Stimulated activated CD4-positive, alpha-beta T cell treated with anti-CD3 and anti-CD28 coated beads, Interleukin-12 subunit alpha, Interleukin-12 subunit beta, amount 100 ng/mL, for 48 hours (primary cell): ENCODE measurements at places on chromosomes 6 and 20.

GRCh38 chr6:155201461-155202226 lies 62.2 kb upstream of the CLDN20 start:
- no peak for DNase-seq

DNA sequence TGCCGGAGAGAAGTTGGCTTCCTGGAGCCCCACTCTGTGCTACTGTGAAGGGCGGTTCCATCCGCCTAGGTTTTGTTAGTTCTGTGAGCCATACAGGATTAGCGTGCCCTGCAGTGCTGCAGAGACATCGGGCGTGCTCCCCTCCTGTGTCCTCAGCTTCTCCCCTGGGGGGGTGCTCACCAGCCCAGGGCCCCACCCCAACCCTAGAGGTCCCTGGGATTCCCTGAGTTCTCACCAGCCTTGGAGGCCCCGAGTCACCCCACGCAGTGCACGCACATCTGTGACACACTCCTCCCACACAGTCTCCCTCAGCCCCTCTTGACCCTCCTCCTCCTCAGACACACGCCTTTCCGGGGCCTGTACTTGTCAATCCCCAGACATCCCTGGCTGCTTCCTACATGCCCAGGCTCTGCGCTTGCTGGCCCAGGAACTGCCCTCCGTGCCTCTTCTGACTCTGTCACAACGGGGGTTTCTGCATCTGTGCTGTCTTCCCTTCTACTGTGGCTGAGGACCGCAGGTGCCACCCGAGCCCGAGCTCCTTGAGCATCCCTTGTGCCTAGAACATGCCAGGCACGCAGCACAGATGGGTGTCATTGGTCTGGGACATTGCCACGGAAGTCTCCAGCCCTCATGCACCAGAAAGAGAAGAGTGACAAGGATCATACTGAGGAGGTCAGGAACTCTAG lies 123.2 kb upstream of the RPS6KA2 start:
- DNase-seq: no peak

DNA sequence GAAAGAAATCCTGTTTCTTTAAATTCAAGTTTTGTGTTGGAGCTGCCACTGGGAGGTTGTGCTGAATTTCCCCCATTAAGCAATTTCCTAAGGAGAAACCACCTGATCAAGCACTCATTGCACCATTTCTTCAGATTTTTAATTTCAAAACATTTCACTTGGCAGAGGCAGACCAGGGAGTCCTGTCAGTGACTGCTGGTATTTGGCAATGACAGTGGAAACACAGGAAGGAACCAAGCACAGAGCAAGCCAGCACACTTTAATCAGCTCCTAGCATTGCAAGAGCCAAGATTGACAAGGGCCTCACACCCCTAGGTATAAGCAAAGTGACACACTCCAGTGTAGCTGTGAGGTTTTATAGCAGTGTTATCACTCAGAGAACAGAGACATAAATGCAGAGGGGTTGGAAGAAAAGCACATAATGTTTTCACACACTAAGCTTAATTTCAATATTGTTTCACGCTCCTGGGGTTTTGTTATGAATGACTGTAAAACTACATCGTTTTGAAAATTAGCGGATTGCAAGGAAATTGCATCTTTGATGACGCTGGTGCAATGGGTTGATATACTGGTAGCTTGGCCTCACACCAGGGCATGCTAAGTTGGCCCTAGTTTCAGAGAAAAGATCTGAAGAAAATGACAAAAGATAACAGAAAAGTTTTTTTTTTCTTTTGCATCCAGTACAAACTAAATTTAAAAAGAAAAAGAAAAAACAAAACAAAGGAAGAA lies 768.4 kb downstream of the TFAP2A start:
- DNase-seq: no peak

GRCh38 chr20:53803492-53804155 lies 210.0 kb upstream of the ZNF217 start:
- DNase-seq: no peak

- no peak for DNase-seq
Measured at GRCh38 chr20:45341579-45341938, 6.7 kb downstream of the SDC4 start.

DNA sequence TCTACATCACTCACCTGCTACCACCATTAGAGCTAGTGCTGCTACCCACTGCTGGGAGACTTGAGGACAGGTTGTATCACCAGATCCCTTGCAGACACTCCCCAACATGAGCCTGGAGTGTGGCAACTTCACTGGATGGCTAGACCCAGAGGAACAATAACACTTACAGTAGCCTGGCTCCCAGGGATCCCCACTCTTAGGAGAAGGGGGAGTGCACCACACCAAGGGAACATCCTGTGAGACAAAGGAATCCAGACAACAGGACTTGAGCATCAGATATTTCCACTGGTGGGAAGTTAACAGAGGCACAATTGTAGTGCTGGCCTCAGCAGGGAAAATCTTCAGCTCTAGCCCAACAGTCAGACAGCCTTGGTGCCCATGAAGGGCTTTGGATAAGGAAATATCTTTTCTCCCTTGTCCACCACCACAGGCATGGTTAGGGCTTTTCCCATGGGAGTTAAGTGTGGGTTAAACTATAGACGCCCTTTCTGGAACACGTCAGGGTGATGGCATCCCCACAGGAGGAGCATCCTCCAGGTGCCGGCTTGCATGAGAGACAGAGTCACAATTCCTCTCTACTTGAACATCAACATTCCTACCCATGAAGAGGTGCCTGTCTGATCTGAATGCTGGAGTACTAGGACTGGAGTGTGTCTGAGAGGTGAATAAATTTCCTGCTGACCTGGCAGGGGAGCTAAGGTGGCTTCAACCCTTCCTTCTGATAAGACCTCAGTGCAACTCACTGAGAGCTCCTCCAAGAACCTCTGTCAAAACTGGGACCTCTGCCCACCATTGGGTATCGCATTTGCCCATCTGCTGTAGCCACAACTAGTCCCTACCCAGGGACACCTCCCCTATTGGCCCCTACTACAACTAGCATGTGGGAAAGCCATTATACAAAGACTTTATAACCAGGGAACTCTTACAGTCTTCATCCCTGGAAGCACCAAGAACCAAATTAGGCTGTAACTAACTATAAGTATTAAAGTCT lies 55.4 kb upstream of the SIRPG start:
- no peak for DNase-seq

DNA sequence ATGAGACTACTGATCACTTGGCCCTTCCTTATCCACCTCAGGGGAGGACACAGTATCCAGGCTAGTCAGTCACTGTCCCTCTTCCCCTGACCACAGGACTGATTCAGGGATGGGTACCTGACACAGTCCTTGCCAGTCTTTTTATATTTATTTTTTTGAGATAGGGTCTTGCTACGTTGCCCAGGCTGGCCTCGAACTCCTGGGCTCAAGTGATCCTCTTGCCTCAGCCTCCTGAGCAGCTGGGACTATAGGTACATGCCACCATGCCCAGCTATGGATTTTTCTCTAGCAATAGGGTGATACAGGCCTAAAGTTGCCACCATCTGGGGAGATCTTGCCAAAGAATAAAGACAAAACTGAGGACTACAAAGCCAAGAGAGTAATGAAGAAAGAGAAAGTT lies 10.2 kb downstream of the TUBB2B start:
- DNase-seq: no peak

DNA sequence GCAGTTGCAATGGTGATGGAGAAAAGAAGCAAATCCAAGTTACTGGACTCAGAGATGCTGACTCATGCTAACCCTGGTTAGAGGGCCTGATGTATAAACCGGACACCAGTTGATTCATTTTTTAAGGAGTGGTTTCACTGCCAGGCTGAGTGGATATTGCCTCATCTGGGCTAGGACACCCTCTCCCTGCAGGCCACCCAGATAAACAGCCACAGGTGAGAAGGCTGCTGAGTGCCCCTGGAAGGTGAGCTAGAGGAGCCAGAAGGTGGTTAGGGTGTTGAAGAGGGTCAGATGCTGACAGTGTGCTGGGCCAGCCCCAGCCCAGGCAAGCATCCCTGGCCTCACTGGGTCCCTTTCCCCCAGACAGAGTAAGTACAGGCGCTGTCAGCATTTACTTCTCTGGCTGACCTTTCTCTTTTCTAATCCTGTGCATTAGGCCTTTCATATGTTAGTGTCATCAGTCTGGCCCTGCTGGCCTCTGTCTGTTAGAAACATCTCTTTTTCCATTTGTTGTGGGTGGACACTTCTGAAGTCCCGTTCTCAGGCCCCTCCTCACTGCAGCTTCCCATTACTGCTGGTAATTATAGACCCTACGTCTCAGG lies 13.5 kb downstream of the EPB41L1 start:
- no peak for DNase-seq

GRCh38 chr6:551405-551804 lies 105.5 kb downstream of the HUS1B start:
- DNase-seq: no peak

DNA sequence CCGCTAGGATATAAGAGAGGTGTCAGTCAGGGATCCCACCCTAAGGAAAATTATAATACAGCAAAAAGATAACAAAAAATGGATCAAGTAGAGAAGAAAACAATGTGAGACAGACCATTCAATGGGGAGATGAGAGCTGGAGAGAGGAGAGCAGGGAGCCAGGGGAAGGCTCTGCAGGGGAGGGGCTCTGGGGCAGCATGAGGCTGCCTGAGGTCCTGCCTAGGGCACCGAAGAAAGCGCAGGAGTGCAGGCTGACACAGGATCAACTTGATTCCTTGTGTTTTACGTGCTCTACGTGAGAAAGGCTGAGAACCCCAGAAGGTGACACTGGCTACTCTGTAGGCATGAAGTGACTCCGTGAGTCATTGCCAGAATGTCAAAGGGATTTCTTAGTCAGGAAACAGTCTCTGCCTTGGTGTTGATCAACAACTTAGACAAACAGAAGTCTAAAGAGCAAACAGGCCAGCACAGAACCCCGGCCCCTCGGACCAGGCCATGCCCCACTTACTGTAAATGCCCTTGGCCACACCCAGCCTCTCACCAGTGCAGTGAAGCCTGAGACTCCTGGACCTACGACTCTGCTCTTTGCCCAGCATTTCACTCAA lies 290.1 kb upstream of the PRDM1 start:
- DNase-seq: no peak

DNA sequence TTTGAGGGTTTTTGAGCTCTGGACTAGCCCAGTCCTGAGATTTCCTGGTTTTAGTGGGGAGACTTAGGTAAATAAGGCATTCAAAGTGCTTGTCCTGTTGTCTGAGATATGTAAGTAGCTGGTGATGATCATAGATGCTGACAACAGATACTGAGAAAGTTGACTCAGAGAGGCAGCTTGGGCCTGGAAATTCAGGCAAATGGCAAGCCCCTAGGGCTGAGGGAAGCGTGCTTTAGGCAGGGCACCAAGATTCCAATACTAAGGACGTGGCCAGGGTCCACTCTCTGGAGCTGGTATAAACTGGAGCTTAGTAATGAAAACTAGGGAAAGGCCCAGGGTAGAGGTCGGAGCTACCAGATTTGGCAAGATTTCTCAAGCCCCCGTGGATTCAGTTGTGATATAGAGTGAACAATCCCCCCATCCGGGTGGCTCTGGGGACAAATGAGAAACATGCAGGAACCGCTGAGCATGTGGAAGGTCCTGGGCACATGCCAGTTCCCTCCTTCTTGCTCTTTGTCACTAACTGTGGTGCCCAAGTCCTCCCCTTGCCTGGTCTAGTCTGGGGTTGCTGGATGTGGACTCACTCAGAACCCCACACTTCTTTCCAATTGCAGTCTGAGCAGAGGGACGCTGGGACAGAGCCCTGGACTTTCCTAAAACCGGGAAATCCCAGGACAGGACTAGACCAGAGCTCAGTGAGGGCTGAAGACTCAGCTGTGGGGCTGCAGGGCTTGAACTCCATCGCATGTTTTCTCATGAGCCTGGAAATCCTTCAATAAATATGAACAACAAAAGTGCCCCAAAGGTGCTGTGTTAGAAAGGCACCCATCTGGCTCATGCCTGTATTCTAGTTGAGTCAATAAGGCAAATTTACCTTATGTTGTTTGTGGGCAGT lies 10.3 kb downstream of the SLC22A3 start:
- no peak for DNase-seq

DNA sequence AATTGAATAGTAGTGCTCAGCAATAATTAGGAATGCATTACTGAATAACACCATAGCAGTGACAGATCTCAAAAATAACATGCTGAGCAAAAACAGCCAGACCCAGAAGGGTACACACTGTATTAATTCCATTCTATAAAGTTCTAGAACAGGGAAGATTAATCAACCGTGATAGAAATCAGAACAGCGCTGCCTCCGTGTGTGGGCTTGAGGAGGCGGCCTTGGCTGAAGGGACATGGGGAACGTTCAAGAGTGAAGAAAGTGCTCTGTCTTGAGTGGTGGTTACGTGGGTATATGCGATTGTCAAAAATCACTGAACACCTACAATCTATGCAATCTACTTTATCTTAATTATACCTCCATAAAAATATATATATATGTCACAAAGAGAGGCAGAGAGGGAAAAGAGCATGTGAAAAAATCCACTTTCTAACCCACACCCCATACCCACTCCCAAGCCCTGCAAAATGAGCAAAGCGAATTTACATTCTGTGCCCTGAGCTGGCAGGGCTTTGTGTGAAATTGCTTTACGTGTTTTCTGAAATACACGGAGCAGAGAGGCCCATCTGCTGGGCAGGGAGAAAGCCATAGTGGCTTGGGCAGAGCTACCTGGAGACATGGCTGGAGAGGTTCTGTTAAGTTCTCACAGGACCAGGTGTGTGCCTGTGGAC lies 74.4 kb downstream of the NFATC2 start:
- no peak for DNase-seq

DNA sequence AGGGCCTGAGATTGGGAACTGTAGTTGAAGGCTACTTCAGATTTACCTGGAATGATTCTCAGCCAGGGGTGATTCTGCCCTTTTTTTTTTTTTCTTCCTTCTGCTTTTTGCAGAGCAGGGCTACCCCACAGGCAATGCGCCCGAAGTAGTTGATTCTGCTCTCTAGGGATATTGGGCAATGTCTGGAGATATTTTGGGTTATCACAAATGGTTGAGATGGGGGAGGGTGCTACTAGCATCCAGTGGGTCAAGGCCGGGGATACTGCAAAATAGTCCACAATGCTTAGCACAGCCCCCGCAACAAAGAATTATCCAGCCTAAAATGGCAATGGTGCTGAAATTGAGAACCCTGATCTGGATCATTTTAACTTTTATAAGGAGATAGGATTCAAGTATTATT lies 71.2 kb upstream of the ZMYND8 start:
- DNase-seq: no peak

DNA sequence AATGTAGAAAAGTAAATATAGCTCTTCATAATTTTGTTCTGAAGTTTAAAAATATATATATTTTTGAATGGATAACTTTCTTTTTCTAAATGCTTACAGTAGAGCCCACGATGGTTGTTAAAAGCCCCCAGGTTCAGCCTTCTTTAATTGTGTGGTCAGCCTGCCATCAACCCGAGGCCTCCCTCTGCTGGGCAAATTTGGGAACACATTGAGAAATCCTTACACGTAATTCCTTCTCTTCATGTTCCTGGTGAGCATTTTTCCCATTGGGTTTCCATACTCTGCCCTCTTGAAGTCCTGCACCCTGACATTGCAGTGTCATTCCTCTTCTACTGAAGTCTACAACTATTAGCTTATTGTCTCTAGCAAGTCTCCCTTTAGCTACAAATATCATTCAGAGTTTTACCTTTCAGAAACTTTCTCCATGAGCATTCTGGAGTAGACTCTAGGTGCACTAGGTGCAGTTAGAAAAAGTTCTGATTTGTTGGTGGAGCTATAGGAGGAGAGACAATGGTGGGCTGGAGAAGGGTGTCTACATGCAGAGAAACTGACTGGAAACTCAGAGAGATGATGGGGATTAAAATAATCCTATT lies 40.6 kb downstream of the TRIM38 start:
- no peak for DNase-seq
